ENCODE measurements at places on chromosomes 2 and 18.

GRCh38 chr18:69840445-69840844 is 107.2 kb downstream of the CD226 start:
- DNase-seq = no peak

DNA sequence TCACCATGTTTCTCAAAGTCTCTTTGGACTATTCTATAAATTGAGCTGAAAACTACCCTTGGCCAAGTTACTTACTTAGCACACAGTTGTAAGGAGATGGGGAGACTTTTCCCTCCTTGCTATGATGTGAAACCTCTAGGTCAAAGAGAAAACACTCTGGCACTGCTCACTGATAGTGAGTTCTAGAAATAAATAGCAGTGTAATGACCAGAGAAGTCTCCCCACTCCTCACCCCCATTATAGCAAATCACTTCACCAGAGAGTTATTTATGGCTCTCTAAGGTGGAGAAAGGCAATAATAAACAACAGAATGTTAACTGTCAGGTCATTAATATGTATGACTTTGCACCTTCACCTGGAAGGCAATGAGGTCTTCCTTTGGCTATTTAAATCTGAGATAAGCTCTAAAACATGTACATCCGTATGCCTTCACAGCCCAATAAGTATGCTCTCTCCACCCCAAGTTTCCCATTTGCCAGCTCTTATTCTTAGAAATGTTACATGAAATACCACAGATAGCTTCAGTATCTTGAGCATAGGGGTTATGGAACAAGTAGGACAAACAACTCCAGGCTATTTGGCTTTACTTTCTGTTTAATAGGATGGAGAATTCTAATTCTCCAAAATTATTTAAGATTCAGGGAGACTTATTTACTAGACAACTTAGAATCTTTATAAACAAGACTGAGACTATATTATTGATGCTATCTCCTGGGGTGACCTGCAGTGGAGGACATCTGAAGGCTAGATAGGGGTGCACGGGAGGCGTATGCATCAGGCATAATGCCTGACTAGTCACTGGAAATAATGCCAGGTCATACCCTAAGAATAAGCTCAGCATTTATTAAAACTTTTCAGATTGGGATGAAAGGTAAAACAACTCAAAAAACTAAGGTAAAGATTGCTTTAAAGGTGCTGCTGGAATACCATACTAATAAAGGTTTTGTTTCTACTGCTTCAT is 65.3 kb upstream of the DTNB start:
- DNase-seq = no peak

DNA sequence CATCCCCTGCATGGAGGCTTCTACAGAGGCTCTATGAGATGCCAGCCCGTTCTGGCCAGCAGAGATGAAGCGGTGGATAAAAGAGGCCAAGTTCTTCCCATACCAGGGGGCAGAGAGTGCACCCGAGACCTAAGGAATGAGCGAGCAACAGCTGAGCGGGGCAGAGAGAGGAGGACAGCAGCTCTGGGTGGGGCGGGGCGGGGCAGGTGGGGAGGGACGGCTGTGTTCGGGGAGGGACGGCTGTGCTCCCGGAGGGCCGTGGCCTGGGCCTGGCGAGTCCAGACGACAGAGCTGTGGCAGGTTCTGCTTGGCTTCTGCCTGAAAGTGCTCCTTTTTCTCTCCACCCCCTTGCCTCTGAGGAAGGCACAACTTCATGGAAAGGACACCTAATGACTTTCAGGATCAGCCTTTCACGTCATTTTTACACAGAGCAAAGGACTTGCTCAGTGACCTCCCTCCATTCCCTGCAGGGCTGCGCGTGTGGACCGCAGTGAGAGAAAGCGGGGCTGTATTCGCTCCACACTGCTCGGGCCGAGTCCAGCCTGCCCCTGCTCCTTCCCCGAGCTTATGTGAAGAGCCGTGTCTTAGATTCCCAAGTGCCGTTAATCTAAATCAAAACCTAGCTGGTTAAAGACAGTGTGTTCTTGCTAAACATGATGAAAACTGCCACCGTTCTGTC is 232.9 kb downstream of the HDAC4 start:
- DNase-seq = no peak

- no peak for DNase-seq
Observed at GRCh38 chr2:108407864-108408729, 30.3 kb downstream of the SULT1C4 start.

DNA sequence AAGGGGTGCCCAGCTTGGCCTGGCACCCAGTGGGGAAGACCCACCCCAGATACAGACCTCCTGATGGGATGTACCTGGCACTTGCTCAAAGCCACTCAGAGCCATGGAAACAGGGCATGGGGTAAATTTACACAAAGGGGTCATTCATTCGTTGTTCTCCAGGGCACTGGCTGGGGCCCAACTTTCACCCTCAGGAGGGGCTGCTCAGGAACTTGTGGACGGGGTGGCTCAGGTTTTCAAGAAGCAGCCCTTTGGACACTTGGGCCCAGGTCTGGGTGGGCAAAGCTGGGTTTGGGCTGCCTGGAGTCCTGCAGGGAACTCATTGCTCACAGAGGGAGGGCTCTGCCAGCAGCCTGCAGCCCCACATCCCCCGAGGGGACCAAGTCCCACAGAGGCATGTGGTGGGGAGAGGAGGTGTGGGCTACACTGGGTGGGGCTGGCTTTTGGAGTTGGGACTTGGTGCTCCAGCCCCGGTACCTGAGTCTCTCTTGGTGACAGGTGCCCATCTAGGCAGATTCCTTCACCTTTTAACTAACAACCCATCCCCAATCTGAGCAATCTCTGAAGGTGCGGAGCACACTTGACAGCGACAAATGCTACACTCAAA is 172.3 kb downstream of the CELF4 start:
- DNase-seq = no peak

DNA sequence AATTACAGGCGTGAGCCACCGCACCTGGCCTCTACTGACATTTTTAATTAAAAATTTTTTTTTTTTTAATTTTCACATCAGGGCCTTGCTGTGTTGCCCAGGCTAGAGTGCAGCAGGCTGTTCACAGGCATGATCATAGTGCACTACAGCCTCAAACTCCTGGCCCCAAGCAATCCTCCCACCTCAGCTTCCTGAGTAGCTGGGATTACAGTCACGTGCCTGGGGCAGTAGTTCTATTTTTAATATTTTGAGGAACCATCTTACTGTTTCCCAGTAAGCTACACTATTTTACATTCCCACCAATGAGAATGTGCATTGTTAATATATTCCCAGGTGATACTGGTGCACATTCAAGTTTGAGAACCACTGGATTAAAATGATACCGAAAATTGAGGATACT is 92.7 kb downstream of the WDSUB1 start:
- no peak for DNase-seq

- DNase-seq = no peak
Observed at GRCh38 chr2:28639092-28639691, 112.4 kb upstream of the PPP1CB start.

DNA sequence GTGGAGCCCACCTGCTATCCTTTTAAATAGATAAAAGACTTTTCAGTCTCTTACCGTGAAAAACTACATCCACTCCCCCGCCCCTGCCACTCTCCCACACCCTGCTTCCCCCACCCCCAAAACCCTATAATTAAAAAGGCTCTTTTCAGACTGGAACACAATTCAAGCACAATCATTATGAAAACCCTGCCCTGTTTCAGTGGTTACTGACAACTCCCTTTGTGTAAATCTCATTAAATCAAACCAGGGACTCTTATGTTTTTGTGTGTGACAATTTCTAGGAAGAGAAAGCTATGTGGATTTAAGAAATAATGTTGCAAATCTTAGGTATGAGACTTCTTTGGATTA is 21.0 kb upstream of the ZNF532 start:
- no peak for DNase-seq

GRCh38 chr2:48414196-48414595 is 115.8 kb upstream of the STON1 start:
- no peak for DNase-seq

- no peak for DNase-seq
Observed at GRCh38 chr2:120846406-120847095, 110.9 kb downstream of the GLI2 start.

DNA sequence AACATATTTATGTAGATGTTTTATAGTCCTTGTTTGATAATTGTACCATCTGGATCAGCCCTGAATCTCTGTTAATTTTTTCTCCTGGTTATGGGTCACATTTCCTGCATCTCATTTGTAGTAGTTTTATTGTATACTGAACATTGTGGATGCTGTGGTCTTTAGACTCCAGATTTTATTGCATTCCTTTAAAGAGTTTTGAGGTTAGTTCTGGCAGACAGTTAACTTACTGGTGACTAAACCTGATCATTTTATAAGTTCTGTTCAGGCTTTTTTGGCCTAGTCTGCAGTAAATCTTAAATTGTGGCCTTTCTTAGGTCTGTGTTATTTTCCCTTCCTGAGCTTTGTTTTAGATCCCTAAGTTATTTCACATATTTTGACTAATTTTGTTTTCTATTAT is 84.3 kb downstream of the FANCL start:
- DNase-seq = no peak

- DNase-seq = no peak
Observed at GRCh38 chr2:61419129-61419528, 51.8 kb downstream of the USP34 start.
